ENCODE measurements at places on chromosomes 2 and 18. TPM values are rescaled to one million over a fixed set of nuclear protein-coding genes. Genes with fewer than 3 reads are reported as not detected.

Gene VWA3B
- not detected for total RNA-seq

Gene GPR55
- 3.6 TPM for total RNA-seq

Gene LYPD6B
- not detected for total RNA-seq

Gene DSG4
- not detected for total RNA-seq

DNA sequence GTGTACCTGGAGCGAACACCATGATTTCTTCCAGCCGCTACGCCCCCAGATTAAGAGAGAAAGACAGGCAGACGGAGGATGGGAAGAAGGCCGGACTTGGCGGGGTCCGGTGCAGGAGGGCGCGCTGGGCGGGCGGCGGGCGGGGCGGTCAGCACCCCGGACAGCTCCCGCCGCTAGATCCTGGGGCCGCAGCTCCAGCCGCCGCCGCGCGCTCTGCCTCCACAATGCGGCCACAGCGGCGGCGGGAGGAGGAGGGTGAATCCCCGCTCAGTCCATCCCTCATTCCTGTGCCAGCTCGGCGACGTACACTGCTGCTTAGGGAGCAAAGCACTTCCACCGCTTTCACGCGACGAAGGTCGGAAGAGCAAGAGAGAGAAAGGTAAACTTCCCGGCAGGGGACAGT, at the start of gene AKAIN1:
TSS of gene AKAIN1 (minus strand) at position 226 of the 403 bp plus-strand sequence. CDS start at position 22, 204 bp downstream.
- peak within 1 kb of the TSS; percentile 56 for H3K4me3 ChIP-seq
- peak; percentile 47 for DNase-seq
- peaks cover 49% of the 10 kb centered on the region for H3K27me3 ChIP-seq
- H3K4me1 ChIP-seq: peaks cover 15% of the 10 kb centered on the region
- H3K27ac ChIP-seq: no peak within 1 kb of the TSS

DNA sequence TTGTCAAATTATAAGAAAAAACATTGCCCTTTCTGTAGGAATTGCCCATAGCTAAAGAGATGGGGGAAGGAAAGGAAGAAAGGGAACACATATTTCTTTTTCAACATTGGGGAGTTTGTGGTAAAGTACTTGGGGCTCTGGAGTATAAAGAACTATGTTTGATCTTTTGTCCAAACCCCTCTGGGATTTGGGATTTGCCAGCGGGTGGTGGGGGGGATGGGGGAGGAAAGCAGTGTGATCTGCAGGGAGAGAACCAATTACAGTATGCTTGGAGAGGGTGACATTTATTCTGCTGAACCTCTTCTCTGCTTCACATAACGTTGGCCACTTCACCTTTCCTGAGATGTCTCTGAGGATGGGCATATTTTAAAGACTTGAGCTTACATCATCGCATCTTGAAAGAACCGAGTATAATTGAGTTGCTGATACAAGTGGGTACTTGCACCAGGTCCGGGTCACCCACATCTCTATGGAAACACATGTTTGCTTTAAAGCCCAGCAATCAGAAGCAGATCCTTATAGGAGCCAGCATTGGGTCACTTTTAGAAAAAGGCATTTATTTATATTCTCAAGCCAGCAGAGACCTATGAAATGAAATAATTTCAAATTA, 73.1 kb downstream of the SPATS2L start:
- no peak overlapping the region for H3K4me3 ChIP-seq
- H3K27ac ChIP-seq: no peak overlapping the region
- peaks cover 52% of the 10 kb centered on the region for H3K4me1 ChIP-seq
- no peaks in the 10 kb centered on the region for H3K27me3 ChIP-seq
- no peak for DNase-seq

- H3K4me3 ChIP-seq: no peak overlapping the region
- H3K27ac ChIP-seq: no peak overlapping the region
- no peak for DNase-seq
- H3K27me3 ChIP-seq: no peaks in the 10 kb centered on the region
Observed at GRCh38 chr18:47899107-47899840, 31.2 kb downstream of the SMAD2 start.

DNA sequence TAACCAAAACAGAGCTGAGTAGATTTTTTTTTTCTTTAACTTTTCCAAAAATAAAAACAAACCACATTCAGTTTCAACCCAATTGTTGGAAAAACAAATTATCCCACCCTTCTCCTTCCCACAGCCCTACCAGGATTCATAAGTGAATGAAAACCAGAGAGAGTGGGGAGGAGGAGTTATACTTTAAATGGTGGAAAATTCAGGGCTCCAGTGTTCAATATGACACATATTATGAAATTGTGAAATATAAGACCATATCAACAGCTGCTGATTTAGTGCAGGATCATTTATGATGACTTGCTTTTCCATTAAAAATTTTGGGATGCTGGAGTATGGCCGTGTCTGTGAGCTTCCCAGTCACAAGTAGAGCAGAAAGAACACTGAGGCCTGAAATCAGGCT, 26.7 kb downstream of the COLEC12 start:
- H3K4me1 ChIP-seq: no peaks in the 10 kb centered on the region
- H3K27me3 ChIP-seq: peaks cover 2% of the 10 kb centered on the region
- H3K36me3 ChIP-seq: no peaks in the 10 kb centered on the region
- H3K4me3 ChIP-seq: no peak overlapping the region
- no peak for DNase-seq

DNA sequence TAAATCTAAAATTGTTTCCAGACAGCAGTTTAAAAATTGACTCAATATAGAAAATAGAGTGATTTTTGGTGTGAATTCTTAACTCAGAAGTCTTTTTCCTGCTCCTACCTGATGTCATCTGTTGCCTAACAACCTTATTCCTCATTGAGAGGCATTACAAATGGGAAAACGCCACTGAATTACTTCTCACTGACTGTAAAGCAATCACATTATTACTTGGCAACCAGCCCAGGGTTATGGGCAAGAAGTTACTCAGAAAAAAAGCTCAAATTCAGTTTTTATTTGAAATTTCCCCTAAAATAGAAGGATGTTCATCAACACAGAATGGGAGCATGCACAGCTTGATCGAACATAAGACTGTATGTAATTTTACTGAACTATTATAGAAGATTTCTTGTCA, 201.8 kb upstream of the GULP1 start:
- no peaks in the 10 kb centered on the region for H3K4me1 ChIP-seq
- H3K27me3 ChIP-seq: no peaks in the 10 kb centered on the region
- no peak overlapping the region for H3K27ac ChIP-seq
- H3K36me3 ChIP-seq: no peaks in the 10 kb centered on the region
- H3K4me3 ChIP-seq: no peak overlapping the region

DNA sequence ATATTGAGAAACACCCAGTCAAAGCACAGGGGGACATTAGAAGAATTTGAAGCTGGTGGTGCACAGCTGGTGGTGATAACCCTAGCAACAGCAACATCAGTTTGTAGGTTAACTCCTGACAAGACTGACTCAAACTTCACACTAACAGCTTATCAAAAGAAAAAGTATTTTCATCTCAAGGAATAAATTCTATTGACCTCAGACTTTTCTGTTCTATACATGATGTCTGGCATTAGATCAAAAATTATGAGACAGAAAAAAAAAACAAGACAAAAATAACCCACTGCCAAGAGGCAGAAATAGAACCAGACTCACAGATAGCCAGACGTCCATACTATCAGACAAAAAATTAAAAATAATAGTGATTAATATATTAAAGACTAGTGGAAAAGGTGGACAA, 126.1 kb downstream of the COL6A3 start:
- no peak overlapping the region for H3K27ac ChIP-seq
- H3K4me3 ChIP-seq: no peak overlapping the region
- DNase-seq: no peak
- no peaks in the 10 kb centered on the region for H3K36me3 ChIP-seq
- peaks cover 9% of the 10 kb centered on the region for H3K4me1 ChIP-seq
- H3K27me3 ChIP-seq: peaks cover 36% of the 10 kb centered on the region

DNA sequence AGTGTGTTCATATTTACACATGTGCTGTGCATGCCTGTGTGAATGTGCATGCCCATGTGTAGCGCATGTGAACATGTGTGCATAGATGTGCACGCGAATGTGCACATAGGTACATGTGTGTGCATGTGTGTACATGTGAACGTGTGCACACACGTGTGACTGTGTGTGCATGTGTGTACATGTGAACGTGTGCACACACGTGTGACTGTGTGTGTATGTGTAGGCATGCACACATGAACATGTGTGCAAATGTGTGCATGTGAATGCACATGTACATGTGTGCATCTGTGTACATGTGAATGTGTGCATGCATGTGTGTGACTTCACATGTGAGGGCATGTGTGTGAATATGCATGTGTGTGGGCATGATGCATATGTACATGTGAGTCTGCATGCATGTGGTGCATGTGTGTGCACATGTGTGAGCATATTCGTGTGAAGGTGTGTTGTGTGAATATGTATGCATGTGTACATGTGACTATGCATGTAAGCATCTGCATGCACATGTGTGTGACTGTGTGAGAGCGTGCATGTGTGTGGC, 122.4 kb downstream of the PTGR3 start:
- H3K4me3 ChIP-seq: no peak overlapping the region
- no peaks in the 10 kb centered on the region for H3K36me3 ChIP-seq
- H3K27me3 ChIP-seq: no peaks in the 10 kb centered on the region
- DNase-seq: no peak

DNA sequence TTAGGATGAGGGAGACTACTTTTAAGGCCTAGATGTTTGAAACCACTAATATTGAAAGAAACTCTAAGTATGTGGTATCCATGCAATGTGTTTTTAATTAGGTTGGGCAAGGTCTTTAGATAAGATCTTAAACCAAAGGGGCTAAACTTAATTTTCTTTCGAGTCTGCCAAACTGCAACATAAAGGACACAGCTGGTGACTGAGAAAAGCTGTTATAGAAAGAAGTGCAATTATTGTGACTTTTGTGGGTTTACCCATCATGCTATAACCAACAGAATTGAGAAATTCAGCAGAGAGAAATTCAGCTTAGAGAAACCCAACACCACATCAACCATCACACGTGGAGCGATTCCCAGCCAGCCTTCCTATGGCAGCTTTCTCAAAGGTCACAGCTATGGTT, 119.5 kb upstream of the LMAN1 start:
- H3K4me1 ChIP-seq: no peaks in the 10 kb centered on the region
- no peak overlapping the region for H3K27ac ChIP-seq
- DNase-seq: no peak
- no peaks in the 10 kb centered on the region for H3K36me3 ChIP-seq
- peaks cover 17% of the 10 kb centered on the region for H3K27me3 ChIP-seq

DNA sequence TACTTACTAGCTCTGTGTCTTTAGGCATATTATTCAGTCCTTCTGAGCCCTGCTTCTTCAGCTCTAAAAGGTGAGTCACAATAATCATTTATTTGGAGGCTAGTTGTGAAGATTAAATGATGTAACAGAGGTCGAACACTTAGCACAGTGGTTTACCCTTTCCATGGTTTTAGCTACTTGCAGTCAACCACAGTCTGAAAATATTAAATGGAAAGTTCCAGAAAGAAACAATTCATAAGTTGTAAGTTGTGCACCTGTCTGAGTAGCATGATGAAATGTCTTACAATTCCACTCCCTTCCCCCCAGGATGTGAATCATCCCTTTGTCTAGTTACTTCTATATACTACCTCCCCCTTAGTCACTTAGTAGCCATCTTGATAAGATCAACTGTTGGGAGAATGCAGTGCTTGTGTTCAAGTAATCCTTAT, 217.6 kb upstream of the THUMPD2 start:
- peaks cover 2% of the 10 kb centered on the region for H3K36me3 ChIP-seq
- H3K4me1 ChIP-seq: peaks cover 22% of the 10 kb centered on the region
- no peak overlapping the region for H3K4me3 ChIP-seq
- H3K27me3 ChIP-seq: no peaks in the 10 kb centered on the region
- H3K27ac ChIP-seq: peak overlapping the region; percentile 82

GRCh38 chr2:10490806-10491291, 42.7 kb upstream of the ODC1 start:
- H3K4me1 ChIP-seq: peaks cover 37% of the 10 kb centered on the region
- H3K27ac ChIP-seq: no peak overlapping the region
- no peaks in the 10 kb centered on the region for H3K27me3 ChIP-seq
- no peak overlapping the region for H3K4me3 ChIP-seq
- DNase-seq: no peak
- no peaks in the 10 kb centered on the region for H3K36me3 ChIP-seq

DNA sequence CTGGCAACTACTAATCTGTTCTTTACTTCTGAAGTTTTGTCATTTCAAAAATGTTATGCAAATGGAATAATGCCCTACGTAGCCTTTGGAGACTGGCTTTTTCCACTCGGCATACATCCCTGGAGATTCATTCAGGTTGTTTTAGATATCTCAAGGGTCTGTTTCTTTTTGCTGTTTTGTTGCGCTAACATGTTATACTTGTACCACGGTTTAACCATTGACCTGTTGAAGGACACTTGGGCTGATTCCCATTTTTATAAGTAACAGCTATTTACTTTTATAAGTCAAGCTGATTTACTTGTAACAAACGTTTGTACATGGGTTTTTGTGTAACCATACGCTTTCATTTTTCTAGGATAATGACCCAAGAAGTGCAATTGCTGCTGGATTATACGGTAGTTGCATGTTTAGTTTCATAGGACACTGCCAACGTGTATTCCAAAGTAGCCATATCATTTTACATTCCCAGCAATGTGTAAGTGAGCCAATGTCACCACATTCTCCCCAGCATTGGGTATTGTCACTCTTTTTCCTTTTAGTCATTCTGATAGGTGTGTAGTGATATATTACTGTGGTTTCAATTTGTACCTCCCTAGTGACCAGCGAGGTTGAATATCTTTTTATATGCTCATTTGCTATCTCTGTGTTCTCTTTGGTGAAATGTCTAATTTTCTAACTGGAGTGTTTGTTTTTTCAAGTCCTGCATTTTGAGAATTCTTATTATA, 36.5 kb upstream of the STAT4 start:
- H3K4me3 ChIP-seq: no peak overlapping the region
- H3K36me3 ChIP-seq: peaks cover 14% of the 10 kb centered on the region
- no peak for DNase-seq
- no peaks in the 10 kb centered on the region for H3K27me3 ChIP-seq
- H3K4me1 ChIP-seq: peaks cover 46% of the 10 kb centered on the region
